ENCODE measurements at places on chromosomes 6 and 20.

DNA sequence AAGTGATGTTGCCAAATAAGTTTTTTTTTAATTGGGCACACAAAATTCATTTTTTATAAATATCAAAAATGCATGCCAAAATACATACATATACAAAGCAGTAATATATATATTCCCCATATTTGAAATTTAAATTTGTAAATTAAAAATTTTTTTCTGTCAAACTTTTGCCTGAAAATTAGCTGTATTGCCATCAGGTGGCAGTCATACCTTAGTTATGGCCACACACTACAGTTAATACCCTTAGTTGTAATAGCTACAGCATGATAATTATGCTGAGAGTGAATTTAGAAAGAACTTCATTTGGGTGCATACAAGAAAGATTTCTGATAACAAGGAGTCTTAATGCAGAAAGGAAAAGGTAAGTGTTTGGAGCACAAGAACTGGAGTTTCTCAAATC is 46.2 kb upstream of the SDHAF4 start:
- DNase-seq: peak; percentile 46

- no peak for DNase-seq
Measured at GRCh38 chr6:132198040-132198439, 203.2 kb downstream of the MOXD1 start.

DNA sequence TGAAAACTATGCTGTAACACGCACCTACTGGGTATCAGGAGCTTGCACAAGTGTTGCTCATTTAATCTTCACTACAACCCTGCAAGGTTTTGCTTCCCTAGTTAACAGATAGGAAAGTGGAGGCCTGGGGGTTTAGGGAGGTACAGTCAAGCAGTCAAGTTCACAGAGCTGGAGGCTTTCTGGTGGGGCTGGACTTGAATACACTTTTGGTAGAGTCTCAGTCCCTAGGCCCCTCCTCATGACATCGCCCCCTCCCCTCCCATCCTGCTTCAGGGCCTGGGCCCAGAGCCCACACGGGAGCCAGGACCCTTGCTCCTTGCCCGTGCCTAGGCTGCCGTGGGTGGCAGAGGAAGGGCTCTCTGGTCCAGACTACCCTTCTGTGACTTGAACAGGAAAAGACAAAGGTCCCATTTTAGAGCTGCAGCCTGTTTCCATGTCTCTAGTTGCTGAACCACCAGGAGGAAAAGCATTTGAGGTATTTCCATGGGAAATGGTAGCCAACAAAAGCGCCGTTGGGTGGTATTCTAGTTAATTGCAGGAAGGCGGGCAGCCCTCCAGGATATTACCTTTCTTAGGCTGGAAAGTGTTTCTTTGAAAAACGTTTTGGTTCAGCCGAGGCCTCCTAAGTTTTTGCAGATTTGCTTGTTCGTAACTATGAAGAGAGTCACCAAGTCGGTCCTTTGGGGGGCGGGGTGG is 84.9 kb downstream of the CDC5L start:
- no peak for DNase-seq

- DNase-seq: no peak
Measured at GRCh38 chr20:17084909-17085308, 141.9 kb upstream of the PCSK2 start.

GRCh38 chr20:43477619-43478018 is 19.9 kb downstream of the SRSF6 start:
- DNase-seq: no peak

DNA sequence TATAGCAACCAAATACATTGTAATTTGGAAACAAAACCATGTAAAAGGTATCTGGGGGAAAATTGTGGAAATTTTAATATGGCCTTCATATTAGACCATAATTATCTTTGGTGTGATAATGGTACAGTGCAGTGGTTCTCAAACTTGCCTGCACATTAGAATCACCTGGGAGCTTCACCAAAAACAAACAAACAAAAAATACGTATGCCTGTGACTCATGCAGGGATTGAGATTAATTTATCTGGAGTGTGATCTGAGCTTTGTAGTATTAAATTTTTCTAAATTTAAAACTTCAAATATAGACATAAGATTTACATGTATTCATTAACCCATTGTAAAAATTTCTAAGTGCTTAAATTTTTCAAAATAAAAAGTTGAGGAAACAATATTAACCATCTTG is 31.5 kb downstream of the ARHGAP18 start:
- DNase-seq: no peak

GRCh38 chr6:96330884-96331283 is 190.7 kb upstream of the UFL1 start:
- no peak for DNase-seq

DNA sequence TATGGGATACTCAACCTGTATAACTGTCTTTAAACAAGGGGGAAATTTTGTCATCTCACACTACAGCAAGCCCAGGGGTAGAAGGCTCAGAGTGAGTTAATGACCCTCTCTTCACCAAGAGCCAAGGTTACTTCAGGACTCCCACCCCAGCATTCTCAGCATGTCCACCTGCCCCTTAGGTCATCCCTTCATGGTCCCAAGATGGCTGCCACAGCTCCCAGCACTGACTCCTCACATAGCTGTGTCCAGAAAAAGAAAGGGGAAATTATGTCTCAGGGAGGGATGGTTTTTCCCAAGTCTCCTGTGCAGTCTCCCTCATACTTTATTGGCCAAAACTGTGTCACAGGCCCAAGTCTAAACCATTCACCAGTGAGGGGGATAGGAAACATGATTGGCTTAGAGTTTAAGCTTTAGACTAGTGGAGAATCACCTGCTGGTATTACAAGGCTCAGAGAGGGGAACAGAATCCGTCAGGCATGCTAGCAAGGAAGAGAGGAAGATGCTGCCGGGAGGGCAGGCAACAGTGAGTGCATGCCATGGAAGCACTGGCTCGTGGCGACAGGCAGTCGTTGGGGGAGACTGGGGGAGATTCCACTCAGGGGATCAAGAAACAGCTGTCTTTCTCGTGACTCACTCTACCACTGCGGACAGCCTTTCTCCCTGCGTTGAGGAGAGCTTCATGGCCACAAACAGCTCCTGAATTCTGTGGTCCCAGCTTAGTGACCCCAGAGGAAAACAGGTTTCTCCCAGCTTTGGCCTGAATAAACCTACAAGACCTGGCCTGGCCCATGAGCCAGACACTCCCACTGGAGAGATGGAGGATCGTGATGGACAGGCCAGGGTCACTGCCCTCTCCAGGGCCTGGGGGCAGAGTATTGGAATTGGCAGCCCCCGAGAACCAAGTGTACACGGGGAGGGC is 37.2 kb downstream of the HM13 start:
- DNase-seq: no peak

DNA sequence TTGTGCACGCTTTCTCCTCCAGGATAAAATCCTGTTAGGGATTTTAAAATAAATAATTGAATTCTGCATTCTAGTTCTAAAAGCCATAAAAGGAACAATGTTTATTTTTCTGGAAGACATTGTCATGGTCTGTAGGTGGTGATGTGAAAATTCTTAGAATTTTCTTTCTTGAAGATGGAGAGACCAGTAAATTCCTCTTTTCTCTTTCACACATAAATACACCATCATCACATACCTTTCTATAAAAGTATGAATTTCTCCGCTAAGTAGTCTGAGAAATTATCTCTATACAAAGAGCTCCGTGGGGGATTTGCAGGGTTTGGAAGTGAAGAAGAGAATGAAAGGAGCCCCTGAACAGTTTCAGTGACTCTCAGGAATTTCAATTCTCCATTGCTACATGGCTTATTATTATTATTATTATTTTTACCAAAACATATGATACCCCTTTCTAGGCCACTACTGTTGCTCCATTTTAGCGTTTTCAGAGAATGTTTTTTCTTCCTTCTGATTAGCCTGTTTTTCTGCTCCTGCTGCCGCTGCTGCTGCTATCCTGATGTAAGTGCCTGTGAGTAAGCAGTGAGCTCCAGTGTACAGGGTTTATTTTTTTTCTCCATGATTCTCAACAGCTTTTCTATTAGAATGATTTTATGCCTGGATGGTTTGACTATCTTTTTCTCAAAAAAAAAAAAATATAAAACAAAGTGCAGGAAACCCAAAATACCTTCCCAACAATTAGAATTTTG is 145.8 kb downstream of the SAMD5 start:
- no peak for DNase-seq

GRCh38 chr6:170184316-170184715 is 106.6 kb downstream of the DLL1 start:
- DNase-seq: no peak

GRCh38 chr20:47600967-47601547 is 99.4 kb downstream of the NCOA3 start:
- DNase-seq: no peak

DNA sequence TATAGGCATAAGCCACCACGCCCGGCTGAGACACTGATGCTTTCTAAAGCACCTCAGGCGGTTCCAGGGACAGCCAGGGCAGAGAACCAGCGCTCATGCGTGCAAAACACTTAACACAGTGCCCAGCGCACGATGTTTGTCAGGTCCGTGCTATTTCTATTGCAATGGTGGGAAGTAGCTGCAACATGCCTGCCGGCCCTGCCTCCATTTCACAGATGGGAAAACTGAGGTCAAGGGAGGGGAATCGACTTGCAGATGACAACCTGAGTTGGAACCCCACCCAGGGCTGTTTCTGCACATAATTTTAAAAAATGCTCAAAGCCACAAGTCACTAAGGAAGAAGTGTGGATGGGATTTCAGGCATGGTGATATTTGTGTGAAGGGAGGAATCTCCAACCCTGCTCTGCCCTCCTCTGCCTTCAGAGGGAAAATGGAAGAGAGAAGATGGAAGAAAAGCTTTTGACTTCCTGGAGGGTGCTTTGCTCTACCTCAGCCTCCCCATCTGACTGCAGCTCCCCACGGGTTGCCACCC is 39.9 kb downstream of the KIAA1755 start:
- DNase-seq: no peak

DNA sequence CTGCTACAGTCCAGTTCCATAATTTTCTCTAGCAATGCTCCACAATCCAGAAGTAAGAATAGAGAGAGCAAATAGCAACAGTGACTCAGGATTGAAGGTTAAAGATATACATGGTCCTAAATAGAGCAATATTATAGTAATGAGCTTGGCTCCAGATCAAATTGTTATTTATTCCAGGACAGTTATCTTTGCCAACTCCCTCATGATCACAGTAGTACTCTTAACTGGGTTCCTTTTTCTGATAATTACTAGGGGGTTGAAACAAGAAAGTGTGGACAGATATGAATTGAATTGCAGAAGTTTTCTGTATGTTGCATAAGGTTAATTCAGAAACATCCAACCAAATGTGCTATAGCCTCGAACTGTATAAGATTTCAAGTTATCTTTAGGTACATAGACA is 11.9 kb downstream of the FAM184A start:
- DNase-seq: no peak

DNA sequence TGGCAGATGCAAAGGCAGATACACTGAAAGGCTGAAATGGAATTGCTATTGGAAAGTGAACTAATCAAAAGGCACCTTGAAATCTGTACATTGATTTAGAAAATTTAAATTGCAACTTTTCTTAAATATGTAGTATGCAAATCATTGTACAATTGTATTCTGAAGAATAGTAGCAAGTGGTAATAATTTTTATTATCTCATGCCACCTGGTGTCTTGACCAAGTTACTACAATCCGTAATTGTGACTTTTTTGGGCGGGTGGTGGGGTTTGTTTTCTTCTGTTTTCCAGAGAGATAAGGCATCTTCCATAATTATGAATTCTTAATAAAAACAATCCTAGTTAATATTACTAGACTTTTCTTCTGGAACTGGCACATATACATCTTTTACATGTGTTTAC is 12.5 kb upstream of the BCKDHB start:
- peak; percentile 38 for DNase-seq

DNA sequence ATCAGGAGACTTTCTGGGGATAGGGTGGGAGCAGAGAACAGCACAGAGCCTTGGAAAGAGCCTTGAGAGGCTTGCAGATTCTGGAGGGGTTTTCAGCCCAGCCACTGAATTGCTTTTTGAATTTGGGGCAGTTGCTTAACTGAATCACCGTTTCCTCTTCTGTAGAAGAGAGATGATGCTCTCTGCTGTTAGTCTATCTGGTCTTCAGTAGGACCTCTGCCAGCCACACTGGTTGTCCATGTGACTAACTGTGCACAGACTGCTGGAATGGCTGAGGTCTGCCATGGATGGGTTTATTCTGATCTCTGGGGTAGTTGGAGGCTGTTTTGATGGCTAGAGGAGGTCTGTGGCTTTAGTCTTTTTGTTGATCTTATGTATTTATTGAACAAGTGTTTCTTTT is 21.4 kb upstream of the PRDM1 start:
- no peak for DNase-seq

DNA sequence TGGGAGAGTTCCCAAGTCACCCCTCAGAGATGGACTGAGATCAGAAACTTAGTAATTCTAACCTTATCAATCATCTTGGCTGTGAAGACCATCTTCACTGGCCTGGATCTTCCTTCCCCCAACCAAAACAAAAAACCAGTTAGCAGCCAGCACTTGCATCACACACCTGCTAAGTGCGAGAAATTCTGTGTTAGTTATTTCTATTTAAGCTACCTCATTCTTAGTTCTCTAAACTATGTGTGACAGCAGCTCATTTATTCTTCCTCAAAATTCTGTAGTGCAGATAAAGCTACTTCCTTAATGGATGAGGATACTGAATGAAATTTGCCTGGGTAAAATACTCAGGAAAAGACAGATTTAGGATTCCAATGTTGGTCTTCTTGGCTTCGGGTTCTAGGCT is 18.2 kb upstream of the TAGAP start:
- peak; percentile 89 for DNase-seq

GRCh38 chr6:153145591-153145990 is 14.5 kb upstream of the RGS17 start:
- no peak for DNase-seq

GRCh38 chr20:6311841-6312655 is 189.2 kb upstream of the FERMT1 start:
- no peak for DNase-seq

DNA sequence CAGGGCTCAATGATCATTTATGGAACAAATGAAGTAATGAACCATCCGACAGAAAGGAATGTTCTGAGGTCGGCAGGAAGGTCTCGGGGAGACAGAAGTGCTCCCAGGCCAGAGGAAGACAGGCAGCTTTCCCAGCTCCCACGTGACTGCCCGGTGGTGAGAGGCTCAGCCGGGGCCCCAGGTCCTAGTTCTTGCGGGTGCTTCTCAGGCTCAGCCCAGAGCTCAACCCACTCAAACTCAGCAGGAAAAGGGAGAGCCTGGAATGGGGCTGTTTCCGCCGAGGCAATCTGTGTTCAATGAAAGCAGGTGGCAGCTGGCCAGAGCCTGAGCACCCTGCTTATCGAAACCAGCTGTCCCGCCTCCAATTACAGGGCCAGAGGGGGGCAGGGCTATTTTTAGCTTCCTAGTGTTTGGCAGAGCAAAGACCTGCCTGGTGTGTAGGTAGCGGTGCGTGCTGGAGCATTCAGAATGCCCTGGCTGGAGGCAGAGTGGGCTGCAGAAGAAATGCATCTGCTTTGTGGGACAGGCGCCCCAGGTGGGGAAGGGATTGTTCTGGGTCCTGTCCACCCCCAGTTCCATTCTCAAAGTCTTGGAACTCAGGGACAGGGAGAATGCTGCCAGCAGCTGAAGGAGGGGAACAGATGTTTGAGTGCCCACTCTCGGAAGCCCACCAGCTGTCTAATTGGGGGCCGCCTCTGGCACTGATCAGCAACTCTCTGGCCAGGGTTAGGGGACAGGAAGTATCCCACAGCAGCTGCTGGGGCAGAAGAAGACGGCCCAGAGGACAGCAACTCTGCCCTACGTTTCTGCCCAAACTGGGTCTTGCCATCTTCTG is 145.1 kb downstream of the PREX1 start:
- DNase-seq: no peak
